ENCODE measurements at places on chromosomes 5 and 9.

DNA sequence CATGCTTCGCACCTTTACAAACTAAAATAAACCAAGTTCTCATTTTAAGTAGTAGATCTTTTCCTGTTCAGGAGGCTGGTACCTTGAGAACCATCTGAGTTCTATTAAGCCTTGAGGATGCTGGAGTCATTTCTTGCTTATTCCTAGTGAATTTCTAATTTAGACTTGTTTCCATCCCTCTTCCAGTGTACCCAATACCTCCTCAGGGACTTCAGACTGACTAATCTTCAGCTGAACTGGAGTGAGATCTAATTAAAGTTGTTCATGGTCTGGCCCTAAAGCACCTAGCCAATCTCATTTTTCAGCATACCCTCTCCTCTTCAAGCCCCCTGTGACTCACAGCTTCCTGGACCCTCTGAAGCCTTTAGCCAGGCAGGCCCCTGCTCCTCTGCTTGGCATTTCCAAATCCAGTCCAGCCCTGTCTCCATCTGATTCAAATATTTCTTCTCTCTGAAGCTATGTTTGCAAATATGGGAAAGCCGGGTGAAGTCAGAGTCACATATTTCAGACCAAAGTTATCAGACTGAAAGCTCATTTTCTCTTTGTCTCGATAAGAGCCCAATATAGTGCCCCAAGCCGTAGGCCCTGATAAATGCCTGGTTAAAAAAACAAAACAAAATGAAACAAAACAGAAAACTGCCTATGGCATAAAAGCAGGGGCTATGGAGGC, 19.4 kb upstream of the TNFSF15 start:
- no peak for DNase-seq

GRCh38 chr5:125476901-125477585, 730.6 kb upstream of the ZNF608 start:
- DNase-seq = no peak

DNA sequence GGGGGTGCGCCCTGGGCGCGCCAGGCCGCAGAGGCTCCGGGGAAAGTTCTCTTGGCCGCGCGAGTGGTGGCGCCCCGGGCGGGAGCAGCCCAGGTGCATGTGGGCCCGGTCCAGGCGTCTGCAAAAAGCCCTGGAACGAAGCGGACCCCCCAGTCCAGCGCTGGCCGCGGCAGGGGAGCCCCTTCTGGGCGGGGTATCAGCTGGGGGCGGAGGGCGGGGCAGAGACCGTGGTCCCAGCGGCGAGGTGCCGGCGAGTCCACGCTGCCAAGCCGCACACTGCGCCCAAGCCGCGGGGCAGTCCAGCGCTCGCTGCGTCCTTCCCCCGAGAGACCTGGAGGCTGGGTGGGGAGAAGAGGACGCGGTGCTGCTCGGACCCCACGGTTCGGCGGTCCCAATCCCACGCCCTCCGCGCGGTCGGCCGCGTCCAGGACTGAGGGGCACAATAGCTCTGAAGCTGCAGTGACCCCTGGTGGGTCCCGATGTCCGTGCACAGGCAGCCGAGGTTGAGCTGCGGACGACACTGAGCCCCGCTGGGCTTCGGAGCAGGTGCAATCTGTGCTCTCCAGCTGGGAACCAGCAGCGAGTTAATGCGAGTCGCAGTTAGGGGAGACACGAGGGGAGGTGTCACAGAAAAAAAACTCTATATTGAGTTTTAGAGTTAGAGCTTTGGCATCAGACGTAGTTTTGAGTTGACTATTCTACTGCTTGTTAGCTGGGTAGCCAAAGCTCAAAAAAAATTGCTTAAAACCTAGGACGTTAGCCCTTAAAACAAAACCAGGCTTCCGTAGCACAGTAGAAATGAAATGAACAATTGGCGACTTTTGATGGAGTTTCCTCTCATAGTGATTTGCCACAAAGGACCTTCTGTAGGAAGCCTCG, 1.1 kb upstream of the EPB41L4A start:
- DNase-seq = no peak

DNA sequence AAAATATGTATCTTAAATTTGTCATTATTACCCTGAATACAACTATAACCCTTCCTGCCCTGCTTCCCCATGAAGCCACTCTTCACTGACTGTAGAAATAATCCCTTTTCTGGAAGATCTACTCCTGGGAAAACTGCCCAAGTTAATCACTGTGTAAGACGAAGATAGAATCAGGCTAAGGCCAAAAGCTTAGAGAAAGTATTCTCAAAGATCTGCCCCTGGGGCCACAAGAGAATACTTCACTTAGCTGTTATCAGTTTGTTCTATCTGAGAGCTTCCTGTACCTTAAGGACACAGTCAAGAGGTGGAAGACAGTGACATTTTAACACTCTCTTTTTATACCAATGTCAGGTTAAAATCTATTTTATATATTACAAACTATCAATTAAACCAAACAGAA, 33.8 kb downstream of the RNF145 start:
- no peak for DNase-seq

DNA sequence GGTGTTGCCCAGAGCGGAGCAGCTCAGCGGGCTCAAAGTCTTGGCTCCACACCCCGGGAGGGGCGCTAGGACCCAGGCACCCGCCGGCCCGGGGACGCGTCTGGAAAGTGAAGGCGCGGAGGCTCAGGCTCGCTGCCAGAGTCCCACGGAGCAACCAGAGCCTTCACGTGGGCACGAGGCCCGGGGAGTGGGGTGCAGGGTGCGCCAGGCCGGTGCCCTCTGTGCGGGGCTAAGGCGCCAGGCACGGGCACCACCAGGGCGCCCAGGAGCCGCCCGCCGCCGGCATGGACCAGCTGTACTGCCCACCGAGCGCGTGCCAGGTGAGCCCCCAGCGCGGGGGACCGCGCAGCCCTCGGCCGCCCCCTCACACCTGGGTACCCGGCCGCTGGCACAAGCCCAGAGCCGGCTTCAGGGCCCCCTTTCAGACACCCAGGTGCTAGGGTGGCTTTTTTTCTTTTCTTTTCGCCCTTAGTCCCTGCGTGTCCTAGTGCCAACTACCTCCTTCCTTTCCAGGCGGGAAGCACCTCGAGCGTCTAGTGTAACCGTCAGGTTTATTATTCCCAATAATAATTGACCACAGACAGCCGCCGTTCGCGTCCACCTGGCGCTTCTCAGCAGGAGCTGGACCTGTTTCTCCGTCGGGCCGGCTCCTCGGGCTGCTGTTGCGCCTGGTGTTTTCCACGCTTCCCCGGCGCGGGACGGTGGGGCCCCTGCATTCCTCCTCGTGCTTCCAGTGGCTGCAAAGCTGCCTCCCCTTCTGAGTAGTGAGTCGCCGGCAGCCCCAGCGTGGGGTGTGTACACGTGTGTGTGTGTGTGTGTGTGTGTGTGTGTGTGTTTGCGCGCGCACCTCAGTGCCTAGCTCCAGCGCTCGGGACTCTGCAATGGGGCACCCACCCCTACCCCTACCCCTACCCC, 30.1 kb upstream of the PDE8B start:
- no peak for DNase-seq

GRCh38 chr5:125050926-125051325, 304.5 kb upstream of the ZNF608 start:
- DNase-seq = no peak

GRCh38 chr5:179763215-179763945, 30.4 kb upstream of the LTC4S start:
- DNase-seq = peak; percentile 12

DNA sequence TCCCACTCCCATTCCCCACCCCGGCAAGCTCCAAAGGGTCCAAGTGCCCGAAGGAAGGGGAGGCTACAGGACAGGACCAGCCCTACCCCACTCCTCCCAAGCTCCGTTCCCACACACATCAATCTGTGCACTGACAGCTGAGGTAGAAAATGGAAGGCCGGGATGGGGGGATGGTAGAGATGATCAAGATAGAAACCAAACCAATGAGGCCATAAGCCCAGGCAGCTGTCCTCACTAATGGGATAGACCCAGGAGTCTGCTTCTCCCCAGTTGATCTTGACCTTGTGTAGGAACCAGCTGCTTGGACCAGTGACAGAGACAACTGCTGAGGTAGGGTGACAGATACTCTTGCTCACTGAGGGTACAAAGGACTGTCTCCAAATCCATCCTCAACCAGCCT, 38.6 kb downstream of the B4GALT1 start:
- no peak for DNase-seq

DNA sequence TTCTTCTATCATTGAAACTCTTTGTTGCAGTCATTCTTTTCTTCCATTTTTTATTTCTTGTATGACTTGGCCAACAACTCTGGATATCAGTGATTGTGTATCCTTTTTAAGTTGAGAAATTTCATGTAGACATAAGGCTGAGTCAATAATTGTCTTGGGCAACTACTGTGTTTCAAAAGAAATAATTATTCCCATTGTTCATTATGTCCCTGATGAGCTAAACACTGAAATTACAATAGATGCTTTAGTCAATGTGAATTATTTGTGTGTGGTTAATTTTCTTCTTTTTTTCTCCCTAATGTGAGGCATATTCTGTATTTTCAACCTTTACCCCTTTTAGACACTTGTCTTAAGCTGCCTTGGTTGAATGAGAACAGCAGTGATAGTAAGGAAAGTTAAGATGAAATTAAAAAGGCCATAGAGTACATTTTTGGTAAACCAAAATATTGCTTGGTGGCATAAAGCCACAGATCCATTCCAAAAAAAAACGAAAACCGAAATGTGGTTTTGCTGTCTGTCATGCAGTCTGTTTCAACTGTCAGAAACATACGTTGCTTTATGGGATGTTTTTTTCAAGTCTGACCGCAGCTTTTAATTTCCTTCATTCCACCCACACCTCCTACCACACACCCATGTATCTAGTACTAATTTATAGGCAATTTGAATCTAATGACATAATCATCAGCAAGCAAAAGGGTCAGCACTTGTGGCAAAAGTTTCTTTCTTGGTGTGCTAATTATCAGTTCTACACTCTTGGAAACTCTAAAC, 21.1 kb downstream of the TLE4 start:
- no peak for DNase-seq

DNA sequence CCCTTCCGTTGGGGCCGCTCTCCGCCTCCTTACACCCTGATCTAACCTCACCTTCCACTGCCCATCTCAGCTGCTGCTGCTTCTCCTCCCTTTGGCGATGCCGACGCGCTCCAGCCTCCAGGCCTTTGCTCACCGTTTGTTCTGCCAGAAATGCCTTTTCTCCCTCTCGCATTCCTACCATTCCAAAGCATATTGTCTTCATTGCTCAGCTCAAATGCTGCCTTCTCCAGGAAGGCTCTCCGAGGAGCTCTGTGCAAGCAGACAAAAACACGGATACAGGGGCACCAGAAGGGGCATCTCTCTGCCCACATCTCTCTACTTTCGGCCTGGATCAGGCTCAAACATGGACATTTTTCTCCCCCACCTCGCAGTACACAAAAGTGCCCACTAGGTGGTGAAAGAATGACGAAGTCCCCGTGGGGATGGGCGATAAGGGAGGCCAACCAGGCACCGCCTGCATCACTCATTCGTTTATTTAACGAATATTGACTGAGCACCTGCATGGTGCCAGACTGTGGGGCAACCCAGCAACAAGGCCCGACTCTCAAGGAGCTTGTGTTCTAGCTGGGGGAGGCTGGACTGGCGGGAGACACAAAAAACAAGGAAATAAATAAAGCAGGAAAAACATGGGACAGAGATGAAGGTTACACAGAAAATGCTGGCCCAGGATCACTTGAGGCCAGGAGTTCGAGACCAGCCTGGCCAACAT, 7.3 kb upstream of the GRHPR start:
- peak; percentile 69 for DNase-seq

DNA sequence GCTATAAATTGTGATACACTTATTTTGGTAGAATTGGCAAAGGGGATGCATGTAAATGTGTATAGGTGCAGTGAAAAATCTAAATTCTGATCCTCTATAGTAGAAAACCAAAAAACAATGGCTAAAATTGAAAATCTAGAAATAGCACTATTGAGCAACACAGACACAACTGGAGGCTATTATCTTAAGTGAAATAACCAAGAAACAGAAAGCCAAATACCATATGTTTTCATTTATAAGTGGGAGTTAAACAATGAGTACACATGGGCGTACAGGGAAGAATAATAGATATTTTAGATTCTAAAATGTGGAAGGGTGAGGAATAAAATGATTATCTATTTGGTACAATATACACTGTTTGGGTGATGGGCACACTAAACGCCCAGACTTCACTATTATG, 183.2 kb upstream of the TUSC1 start:
- DNase-seq = no peak

DNA sequence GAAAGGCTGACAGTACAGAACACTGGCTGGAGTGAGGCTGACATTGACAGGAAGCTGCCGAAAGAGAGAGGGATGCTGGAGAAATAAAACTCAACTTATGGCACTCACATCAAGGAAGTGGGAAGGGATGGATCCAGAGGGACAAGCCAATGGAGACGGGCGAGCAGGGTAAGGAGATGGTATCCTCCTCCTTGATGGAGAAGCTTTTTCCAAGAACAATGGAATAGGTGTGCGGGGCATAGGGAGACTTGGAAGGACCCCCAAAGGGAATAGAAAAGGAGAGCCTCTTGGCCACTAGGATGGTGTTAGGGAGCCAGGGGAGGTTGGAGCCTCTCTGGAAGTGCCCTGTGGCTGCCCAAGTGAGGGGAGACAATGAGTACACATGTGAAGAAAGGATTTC, 58.4 kb upstream of the GRHPR start:
- DNase-seq = no peak

DNA sequence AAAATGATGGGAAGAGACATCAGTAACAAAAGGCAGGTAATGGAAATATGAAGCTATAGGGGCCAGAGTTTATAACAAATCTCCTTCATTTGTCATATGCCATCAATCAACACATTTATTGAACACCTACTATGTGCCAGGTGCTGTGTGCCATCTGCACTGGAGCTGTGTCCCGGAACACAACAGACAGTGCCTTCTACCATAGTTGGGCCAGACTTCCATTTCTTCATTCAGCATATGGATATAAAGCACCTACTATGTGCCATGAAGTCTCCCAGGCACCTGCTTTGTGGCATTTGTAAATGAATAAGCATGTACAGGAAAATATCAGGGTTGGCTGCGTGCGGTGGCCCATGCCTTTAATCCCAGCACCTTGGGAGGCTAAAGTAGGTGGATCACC, 112.5 kb upstream of the ERCC6L2 start:
- no peak for DNase-seq

DNA sequence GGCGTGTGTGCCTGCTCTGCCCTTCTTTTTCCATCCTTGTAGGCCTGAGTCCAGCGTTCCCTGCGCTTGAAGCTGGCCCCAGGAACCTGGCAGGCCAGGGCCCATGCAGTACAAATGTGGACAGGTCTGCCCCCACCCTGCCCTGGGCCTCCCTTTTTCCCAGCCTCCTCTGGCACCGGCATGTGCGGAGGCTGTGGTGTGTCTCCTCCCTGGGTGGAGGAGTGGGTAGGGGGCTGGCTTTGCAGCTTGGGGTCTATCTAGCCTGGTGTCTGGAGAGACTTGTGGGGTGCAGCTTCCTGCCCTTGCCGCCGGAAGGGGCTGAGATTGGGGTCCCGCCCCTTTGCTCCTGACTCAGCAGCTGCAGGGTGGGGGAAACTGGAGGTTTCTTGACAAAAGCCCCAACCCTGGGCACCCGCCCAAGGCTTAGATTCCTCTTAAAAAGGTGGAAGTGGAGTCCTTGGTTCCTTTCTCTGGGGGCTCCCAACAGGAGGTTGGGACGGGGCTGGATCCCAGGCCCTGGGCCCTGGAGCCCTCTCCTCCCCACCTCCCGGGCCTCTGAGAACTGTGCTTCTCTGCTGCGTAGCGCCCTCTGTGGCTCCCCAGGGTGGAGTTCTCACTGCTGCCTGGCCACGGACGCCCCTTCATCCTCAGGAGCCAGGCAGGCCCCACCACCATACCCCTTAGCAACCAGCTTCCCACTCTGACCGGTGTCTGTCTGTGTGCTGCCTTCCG, 18.0 kb downstream of the RXRA start:
- DNase-seq = no peak

GRCh38 chr5:149356391-149356790, 1.5 kb upstream of the PCYOX1L start:
- no peak for DNase-seq

GRCh38 chr5:173518856-173519255, 97.6 kb downstream of the BOD1 start:
- no peak for DNase-seq

Measured in stimulated activated CD4-positive, alpha-beta T cell treated with anti-CD3 and anti-CD28 coated beads, Interleukin-1b, Interleukin-23, amount 100 ng/mL, for 4 hours (primary cell).